NCI-H1436 treated with DMSO at 0.1 percent for 48 hours (cell line): ENCODE measurements at places on chromosomes 2 and 18.

DNA sequence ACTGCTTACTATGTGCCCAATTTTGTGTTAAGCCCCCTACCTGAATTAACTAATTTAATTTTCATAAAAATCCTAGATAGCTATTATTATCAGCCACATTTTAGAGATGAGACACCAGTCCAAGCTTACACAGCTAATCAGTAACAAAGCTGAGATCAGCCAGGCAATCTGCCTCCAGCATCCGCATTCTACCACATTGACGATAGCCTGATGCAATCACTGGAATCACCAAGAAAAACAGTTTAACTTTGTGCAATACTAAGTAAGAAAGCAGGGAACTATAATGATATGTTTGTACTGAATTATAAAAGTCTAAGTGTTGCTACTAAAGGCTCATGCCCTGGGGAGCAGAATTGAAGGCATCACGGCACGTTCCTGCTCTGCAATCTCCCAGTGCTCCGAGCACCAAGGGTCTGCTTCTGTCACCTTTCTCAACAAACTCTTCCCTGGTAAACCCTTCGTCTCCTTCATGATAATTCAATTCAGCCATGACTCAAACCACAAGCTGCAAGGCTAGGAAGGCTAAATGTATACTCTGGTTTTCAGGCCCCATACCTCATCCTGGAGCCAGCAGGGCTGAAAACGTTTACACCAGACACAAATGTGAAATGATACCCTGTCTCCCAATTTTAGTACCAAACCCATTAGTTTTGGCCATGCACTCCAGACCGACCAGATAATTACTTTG is 19.4 kb downstream of the KANSL3 start:
- DNase-seq = no peak

DNA sequence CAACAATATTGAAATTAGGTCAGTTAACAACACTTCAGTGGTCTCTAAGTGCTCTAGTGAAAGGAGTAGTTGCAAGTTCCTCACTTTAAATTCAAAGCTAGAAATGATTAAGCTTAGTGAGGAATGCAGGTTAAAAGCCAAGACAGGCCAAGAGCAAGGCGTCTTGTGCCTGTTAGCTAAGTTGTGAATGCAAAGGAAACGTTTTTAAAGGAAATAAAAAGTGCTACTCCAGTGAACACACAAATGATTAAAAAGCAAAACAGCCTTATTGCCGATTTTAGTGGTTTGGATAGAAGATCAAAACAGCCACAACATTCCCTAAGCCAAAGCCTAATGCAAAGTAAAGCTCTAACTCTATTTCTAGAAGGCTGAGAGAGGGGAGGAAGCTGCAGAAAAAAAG is 44.7 kb downstream of the ANTXR1 start:
- DNase-seq = no peak

GRCh38 chr2:51919395-51919794 is 887.5 kb upstream of the NRXN1 start:
- no peak for DNase-seq

DNA sequence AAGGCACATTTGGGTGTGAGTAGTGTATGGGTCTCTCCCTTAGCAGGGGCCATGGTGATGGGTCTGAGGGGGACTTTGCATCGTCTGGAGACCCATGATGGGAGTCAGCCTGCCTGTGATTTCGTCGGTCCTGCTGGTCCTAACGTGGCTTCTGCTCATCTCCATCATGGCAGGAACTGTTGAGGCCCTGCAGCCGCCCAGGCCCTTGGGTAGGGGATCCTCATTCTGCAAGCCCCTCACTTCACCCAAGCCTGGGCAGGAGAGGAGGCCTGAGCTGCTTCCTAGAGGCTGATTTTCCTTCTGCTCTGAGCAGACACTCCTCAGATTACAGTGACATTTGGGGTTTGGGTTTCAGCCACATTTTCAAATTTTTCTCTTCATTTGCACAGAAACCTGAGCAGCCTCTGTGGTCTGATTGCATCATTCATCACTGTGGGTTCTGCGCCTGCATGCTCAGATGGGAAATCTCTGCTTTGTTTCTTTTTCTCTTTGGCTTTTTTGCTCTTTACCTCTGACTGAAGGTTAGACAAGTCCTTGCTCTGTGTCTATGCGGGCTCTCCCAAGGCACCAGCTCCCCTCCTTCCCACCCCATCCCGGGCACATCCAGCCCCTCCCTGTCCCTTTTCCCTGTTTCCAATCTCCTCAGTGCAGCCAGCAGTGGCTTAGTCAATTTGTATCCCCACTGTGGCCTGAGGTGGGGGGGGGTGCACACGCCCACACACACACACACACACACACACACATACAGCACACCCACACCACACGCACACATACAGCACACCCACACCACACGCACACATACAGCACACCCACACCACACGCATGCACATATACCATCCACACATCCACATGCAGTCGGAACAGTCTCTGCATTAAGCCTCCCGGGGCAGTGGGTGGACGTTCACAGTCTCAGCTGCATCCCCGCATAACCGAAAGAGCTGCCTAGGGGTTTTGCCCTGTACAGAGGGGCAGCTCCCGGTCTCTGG is 305.4 kb upstream of the HS6ST1 start:
- DNase-seq = no peak

DNA sequence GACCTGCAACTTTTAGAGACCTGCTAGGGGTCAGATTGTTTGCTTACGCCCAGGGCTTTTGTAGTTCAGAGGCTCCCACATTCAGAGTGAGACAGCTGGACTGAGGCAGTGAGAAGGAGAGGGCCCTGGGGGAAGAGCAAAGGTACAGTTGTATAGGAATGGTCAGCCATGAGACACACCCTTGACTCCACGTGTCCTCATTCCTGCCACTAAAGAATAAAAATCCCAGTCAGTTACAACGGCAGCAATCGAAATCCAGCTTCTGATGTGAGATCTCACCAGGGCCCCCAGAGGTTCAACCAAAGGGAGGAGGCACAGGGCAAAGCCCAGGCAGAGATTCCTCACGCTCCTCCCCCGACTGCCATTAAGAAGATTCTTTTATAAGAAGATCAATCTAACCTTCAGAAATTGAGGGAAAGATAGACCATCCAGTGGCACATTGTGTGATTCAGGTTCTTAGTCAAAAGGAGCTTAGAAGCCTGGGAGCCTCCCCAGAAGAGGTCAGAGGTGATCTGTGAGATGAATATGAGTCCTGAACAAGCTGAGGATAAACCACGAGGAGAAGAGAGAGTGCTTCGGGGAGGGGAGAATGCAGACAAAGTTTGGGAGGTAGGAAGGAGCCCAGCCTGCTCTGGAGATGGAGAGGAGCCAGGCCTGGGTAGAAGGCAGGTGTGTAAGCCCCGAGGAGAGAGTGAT is 317.0 kb downstream of the CYP26B1 start:
- DNase-seq = no peak

- no peak for DNase-seq
These were observed 25.6 kb downstream of the ANKMY1 start for GRCh38 chr2:240532031-240532775.

- no peak for DNase-seq
These were observed 251.5 kb upstream of the NXPH2 start for GRCh38 chr2:139031722-139032121.

GRCh38 chr18:36050479-36050878 is 16.9 kb downstream of the RPRD1A start:
- no peak for DNase-seq

GRCh38 chr18:63795606-63796005 is 20.4 kb downstream of the SERPINB7 start:
- DNase-seq = no peak

- no peak for DNase-seq
These were observed 36.9 kb upstream of the KLF7 start for GRCh38 chr2:207202645-207203044.

DNA sequence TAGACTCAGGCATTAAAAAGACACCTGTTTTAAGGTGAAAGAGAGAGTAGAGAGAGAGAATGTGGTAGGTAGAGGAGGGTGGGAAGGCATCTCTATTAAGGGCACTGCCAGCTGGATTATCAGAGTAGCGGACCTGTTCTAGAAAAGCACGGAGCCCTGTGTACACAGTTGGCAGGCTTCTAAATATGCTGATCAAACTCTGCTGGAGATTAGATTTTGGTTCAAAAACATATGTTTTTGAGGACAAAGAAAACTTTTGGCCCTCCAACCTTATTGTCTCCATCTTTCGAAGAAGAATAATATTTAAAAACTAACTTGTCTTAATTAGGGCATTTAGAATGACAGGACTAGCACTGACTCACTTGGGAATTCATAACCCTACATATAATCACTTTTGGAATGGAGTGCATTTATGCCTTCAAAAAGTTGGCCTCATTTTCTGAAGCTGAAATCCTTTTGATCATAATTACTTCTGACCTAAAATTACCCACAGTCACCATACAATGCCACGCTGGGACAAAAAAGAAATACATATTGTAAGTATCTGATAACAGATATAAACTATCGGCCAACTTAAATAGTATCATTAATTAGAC is 254.6 kb downstream of the MEIS1 start:
- DNase-seq = no peak

DNA sequence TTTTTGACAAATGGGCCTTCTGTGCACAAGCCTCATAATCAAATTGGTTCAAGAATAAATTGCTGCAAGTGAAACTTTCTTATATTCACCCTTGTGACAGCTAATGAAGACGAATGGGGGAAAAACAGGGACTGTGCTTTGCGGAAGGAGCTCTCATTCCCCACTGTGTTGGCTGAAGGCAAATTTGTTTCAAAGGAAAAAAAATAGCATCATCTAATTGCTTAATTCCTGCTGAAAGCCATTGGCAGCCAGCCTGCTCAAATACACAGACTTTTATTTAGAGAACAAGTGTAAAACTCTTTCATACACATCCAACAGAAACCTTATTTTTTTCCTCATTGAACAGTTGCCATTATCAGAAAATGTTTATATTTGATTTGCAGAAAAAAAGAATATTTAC is 172.3 kb downstream of the ARL6IP6 start:
- peak; percentile 31 for DNase-seq

DNA sequence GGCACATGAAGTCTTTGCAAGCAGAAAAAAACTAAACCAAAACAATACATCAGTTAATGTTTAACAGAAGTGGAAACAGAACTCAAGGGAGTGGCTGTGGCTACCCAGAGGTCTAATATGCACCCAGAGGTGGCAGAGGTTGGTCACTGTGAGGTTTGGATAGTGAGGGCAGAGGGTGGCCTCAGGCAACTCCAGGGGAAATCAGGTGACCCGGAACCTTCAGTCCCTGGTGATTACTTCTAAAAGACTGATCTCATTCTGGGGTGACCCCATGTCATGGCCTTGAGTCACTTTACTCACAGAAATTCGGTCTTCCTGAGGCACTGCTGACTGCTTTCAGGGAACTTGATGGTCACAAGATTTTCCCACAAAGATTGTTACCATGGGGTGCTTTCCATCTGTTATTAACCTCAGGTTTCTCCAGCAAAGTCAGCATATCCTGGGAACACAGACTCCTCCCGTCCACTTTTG is 99.4 kb downstream of the TMEM17 start:
- no peak for DNase-seq

- DNase-seq = no peak
These were observed 17.2 kb downstream of the SH3YL1 start for GRCh38 chr2:246489-247144.

DNA sequence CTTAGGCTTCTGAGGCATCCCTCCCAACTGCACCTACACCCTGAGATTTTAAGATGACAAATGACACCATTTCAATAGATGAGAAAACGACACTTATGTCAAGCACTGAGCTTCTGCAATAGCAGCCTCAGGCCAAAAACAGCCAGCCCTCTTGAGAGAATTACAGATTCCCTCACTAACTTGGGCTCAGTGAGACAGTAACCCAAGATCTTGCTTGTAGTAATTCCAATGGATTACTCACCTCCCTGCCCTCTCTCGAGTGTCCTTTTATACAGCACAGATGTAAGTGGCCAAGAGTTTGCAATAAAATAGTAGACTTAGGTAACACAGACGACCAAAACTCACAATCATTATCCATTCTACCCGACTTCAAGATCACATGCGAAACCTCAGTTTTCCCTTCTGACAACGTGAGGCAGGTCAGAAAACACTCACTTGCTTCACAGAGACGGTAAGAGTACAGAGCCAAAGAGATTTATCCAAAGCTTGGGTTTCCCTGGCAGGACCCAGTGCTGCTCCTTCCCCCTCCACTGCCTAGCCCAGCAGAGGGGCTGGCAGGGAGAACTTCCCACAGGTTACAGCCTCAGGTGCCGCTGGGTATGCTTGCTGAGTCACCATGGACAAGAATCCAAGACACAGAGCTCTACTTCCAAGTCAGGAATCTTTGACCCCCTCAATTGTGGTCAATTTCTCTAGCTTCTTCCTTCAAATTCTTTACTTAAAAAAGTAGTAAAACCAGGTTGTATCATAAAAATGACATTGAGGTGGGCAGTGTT is 181.4 kb downstream of the MYO5B start:
- DNase-seq = no peak

GRCh38 chr2:9842487-9843228 is 616 bp upstream of the TAF1B start:
- DNase-seq = no peak

DNA sequence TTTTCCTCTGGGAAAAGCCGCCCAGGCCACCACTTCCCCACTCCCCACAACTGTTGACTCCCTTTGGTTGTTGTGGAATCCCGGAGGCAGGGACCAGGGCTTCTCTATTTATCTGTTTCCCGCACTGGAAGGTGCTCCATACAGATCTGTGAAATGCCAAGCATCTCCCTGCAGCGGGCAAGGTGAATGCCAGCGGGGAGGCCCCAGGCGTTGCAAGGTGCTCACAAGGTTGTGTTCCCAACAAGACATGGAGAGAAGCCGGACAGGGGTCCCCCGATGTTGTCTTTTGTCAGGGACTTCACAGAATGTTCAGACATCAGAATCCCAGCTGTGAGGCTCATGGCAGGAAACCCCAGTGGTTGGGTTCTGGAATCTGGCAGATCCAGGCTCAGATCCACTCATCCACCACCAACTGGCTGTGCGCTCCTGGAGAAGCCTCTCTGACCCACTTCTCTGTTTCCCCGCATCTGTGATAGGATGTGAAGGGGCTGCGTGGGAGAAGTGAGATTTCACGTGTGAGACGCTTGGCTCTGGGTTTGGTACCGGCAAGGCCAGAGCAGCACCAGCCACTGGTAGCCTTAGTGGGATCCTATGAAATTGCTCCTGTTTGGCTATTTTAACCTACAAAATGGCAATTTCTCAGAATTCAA is 8.6 kb upstream of the NEU2 start:
- DNase-seq = no peak

DNA sequence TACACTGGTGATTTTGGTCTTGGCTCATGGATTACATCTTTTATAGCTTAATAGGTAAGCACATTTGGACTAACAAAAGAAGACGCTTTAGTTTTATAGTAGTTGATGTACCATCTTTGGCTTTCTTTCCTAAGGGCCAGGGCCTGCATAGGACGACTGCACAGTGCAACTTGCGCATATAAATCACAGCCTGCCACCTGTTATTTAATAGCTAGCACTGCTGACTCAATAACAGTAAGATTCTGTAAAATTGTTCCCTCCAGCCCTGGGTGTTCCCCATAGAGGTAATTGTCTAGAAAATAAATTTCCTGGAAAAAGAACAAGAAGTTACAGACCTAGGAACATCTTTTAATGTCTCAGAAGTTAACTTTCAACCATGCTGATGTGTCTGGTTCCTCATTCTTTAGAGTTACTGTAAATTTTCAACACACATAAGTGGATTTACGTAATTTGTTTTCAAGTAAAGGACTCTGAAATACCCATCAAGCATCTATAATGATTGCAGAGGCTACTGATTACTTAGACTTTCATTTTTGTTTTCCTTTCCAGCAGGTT is 594.2 kb upstream of the NXPH2 start:
- no peak for DNase-seq

GRCh38 chr2:216761133-216761532 is 65.8 kb upstream of the IGFBP5 start:
- DNase-seq = no peak

GRCh38 chr18:31840499-31840898 is 79.8 kb upstream of the SLC25A52 start:
- no peak for DNase-seq
